ENCODE measurements at places on chromosomes 5 and 9.

GRCh38 chr5:174381241-174381640, 335.7 kb downstream of the NSG2 start:
- DNase-seq, result no peak

DNA sequence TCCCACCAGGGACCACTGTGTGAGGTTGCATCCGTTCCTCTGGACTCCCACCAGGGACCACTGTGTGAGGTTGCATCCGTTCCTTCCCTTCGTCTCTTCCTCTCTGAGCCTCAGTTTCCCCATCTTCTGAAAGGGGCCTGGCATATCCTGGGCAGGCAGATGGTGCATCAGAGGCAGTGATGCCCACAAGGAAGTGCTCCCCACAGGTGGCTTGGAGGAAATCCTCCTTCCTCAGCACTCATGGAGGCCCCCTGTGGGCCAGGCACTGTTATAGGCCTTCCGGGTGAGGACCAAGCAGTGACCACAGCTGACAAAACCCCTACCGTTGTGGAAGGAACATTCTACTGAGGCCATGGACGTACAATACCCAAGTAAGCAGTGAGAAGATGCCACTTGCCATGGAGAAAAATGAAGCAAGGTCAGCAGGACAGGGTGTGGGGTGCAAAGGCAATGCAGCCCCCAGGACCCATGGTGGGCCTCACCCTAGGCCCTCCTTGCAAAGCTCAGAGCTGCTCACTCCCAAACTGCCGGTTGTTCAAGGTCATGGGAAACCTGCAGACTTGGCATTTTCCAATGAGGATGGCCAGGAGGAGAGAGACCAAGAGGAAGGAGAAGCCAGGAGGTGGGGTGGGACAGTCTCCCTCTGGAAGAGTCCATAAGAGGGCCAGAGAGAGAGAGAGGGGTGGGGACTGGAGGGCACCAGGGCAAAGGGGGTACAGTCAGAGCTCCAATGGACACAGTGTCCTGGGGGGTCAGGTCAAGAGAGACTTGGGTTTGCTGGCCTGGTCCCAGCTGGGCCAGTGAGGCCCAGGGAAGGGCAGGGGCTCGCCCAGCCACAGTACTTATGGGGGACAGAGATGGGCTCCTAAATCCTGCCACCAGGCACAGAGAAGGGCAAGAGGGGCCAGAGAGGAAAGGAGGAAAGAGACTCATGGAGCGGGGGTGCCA, 51.1 kb downstream of the C9orf50 start:
- peak; percentile 45 for DNase-seq

DNA sequence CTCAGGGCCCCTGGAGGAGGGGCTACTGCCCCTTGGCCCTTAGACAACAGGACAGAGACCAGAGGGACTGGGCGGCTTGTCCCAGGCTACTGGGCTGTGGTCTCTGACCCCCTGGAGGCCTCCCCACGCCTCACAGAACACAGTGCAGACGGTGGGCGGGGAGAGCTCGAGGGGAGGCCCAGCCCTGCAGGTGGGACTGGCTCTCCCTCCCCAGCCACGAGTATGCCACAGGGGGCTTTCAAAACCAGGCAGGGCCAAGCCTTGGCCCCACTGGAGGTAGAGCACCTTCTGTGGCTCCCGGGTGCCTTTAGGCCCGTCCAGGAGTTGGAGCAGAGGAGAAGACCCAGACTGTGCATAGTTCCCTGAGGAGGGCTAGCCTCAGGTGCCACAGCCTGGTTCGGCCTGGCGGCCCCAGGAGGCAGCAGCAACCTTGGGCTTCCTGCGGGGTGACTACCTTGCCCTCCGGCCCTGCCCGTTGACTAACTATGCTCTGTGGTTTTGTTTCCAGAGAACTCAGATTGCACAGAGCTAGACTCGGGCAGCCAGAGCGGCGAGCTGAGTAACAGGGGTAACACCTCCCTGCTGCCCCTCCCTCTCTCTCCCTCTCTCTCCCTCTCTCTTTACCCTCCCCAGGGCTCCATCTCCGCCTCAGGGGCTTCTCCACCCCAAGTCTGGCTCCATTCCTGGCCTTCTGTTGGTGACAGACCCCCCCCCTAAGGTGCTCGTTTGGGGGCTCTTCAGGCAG, 15.5 kb downstream of the CARD19 start:
- DNase-seq, result no peak

GRCh38 chr9:75962662-75963036, 72.2 kb downstream of the PCSK5 start:
- DNase-seq, result no peak

- no peak for DNase-seq
These were observed 42.3 kb upstream of the MUSK start for GRCh38 chr9:110626101-110626829.

DNA sequence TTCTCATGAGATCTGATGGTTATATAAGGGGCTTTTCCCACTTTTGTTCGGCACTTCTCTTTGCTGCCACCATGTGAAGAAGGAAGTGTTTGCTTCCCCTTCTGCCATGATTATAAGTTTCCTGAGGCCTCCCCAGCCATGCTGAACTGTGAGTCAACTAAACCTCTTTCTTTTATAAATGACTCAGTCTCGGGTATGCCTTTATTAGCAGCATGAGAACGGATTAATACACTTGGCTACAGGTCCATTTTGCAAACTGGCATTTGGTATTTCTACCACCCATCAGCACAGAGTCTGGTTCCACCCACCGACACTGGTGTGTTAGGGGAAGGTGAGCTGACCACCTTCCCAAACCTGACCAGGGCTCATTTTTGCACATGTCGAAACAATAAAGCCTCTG, 47.9 kb upstream of the RARS1 start:
- DNase-seq, result no peak

DNA sequence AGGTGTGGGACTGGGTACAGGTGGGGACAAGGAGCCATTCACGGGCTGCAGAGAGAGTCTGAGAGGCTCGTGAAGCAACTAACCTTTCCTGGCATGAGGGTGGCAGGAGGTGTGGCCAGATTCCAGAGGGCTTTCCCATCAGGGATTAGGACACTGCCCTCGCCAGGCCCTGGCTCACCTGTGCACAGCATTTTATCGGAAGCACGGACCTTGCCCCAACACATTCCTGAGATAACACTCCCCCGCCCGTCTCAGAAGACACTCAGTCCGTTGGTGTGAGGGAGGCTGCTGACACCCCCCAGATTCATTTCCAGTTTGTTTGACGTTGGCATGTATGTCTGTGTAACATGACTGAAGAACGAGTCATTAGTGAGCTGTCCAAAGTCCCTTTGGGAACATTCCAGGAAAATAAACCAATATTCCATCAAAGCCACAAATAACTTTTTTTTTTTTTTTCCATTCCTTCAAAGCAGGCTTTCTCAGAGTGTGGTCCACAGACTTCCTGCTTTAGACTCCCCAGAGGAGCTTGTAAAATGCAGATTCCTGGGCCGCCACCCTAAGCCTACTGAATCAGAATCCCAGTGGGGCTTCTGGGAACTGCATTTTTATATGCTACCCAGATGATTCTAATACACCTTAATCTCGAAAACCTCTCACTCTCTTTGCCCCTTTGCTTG, 23.4 kb downstream of the WWC1 start:
- no peak for DNase-seq

- DNase-seq, result no peak
These were observed 18.1 kb downstream of the RAI14 start for GRCh38 chr5:34674187-34674586.

DNA sequence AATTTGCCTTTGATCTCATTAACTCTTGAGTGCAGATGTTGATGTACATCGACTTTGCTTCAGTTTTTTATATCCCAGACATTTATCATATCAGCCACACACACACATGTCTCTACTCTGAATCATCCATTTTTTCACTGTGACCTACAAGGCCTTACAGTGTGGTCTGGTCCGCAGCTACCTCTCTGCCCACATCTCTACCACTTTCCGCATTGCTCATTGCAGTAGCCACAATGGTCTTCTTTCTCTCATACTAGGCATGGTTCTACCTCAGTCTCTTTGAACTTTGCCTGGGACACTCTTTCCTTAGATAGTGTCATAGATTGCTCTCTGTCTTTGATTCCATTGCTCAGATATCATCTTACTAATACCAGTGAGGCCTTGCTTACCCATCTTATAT, 87.9 kb upstream of the FSD1L start:
- DNase-seq, result peak; percentile 12

DNA sequence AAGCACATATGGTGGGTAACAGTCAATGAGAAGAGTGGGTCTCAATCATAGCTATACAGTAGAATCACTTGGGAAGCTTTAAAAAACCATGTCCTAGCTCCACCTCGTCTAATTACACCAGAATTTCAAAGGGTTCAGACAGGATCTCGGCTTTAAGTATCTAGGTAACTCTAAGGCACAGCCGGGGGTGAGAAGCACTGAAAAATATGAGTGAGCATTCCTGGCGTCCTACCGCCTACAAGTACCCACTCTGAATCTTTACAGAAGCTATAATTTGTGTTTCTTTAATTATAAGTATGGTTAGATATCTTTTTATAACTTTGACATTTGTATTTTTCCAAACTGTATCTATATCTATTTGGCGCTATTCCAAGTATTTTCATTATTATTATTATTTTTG, 16.1 kb downstream of the PAIP1 start:
- DNase-seq, result no peak

- no peak for DNase-seq
These were observed 45.3 kb downstream of the AGXT2 start for GRCh38 chr5:35002459-35002858.

- no peak for DNase-seq
These were observed 50.0 kb upstream of the GOLPH3 start for GRCh38 chr5:32223972-32224609.

DNA sequence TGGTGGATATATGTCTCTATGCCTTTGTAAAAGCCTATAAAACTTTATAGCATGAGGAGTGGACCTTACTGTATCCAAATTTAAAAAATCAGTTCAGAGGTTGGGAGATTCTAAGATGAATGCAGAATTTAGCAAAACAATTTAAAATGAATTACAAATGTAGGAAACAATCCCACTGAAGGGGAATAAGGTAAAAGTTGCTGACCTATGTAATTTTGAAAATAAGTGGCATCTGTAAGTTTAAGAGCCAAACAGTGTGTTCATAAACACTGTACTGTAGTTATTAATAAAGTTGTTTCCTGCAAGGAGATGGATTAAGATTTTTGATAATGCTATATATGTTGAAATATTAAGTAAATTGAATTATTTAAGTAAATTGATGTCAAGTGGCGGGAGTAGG, 4.6 kb downstream of the IFNW1 start:
- DNase-seq, result no peak

GRCh38 chr9:109816490-109816889, 36.5 kb downstream of the PALM2AKAP2 start:
- no peak for DNase-seq

DNA sequence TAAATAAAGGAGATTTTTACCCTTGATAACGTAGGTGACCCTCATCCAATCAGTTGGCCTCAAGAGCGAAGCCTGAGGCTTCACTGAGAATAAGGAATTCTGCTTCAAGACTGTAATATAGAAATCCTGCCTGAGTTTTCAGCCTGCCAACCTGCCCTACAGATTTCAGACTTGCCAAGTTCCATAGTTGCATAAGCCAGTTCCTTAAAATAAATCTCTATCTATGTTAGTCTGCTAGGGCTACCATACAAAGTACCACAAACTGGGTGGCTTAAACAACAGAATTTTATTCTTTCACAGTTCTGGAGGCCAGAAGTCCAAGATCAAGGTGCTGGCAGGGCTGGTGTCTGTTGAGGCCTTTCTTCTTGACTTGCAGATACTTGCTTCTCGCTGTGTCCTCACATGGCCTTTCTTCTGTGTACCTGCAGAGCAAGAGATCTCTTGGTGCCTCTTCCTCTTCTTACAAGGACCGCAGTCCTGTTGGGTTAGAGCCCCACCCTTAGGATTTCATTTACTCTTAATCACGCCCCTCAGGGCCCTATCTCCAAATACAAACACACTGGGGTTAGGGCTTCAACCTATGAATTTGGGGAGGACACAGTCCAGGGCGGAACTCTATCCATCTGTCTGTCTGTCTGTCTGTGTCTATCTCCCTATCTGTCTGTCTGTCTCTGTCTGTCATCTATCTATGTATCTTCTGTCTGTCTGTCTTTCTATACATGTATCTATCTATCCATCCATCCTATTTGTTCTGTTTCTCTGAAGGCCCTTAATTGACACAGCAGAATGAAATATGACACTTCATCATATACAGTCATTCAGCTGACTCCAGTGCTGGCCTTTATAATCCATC, 17.0 kb upstream of the CMBL start:
- DNase-seq, result no peak

DNA sequence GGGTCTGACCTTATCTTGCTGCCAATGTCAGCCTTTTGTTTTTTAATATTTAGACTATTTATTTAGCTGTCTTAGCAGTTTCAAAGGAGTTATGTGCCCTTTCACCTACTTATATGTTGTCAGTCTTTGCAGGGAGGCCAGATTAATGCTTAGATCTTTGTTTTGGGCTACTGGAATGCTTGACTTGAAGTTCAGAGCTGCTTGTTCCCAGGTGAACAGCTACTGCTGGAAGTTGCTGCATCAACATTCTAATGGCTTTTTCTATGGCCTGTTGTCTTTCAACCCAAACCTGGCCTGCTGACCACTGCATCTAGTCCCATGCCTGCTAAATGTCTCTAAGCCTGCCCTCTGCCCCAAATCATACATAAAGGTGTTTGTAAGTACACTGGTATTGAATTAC, 3.0 kb downstream of the SLC22A5 start:
- no peak for DNase-seq

GRCh38 chr9:33742519-33742918, 52.8 kb upstream of the PRSS3 start:
- no peak for DNase-seq

DNA sequence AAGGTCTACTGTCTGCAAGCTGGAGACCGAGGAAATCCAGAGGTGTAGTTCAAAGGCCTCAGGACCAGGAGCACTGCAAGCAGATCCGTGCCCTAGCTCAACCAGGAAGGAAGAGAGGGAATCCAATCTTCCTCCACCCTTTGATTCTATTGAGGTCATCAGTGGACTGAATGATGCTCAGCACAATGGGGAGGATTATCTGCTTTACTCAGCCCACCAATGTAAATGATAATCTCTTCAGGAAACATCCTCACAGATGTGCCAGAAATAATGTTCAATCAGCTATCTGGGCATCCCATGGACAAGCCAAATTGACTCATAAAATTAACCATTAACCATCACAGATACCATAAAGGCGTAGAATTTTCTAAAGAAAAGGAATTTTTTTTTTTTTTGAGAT, 92.0 kb downstream of the BASP1 start:
- DNase-seq, result no peak

GRCh38 chr5:59548807-59549357, 344.6 kb downstream of the PDE4D start:
- no peak for DNase-seq

GRCh38 chr9:108953983-108954574, 19.9 kb downstream of the ABITRAM start:
- peak; percentile 39 for DNase-seq

DNA sequence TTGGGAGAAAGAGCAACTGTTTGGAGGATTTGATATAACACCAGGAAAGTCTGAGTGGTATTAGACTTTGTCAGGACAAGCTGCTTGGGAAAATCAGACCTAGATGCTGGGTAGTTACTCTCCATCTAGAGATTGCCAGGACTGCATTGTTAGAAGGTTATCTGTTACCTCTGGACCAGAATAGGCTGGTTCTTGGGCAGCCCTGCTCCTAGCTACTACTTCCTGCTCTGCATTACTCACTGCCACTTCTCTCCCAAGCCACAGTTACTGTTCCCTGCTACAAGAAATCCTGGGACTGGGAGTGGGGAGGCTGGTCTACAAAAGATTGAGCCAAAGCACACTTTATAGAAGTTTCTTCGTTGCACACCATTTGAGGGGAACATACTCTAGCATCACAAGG, 95.5 kb upstream of the KCNN2 start:
- no peak for DNase-seq

GRCh38 chr9:109599131-109599530, 101.0 kb upstream of the PTPN3 start:
- DNase-seq, result no peak

- no peak for DNase-seq
These were observed 179.7 kb upstream of the ISL1 start for GRCh38 chr5:51203598-51203997.

Measured in GM13977 (cell line).